Tibial artery (tissue), 4 donors: ENCODE measurements at places on chromosomes 16 and 17.

GRCh38 chr16:85954927-85955519 is 56.1 kb downstream of the IRF8 start:
- H3K36me3 ChIP-seq: no peaks in the 10 kb centered on the region
- H3K27ac ChIP-seq: no peak overlapping the region
- H3K4me1 ChIP-seq: no peaks in the 10 kb centered on the region

- no peak for DNase-seq
- peaks cover 11% of the 10 kb centered on the region for H3K36me3 ChIP-seq
- H3K4me3 ChIP-seq: no peak overlapping the region
- no peak overlapping the region for H3K27ac ChIP-seq
- H3K4me1 ChIP-seq: no peaks in the 10 kb centered on the region
These were observed 45.5 kb downstream of the OR1D5 start for GRCh38 chr17:3017936-3018335.

DNA sequence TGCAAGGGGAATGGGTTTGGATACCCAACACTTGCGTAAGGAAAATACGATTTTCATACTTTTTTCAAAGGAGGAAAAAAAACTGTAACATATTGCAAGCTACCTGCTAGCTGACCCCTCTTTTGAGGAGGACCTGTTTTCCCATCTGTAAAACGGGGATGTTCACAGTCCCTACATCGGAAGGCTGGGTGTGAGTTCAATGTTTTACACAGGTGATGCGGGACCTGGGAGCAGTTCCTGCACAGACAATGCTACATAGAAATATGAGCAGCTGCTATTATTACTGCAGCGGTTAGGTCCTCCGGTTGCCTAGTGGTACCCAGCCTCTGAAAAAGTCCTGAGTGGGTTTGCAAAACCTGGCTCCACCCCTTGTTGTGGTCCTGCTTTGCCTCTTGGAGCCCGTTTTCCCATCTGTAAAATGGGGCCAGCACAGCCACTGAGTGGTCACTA is 3.5 kb downstream of the SOCS1 start:
- H3K27me3 ChIP-seq: no peaks in the 10 kb centered on the region
- no peak overlapping the region for H3K27ac ChIP-seq
- no peaks in the 10 kb centered on the region for H3K36me3 ChIP-seq
- H3K4me1 ChIP-seq: peaks cover 19% of the 10 kb centered on the region
- no peak for DNase-seq

- no peak overlapping the region for H3K4me3 ChIP-seq
- no peaks in the 10 kb centered on the region for H3K4me1 ChIP-seq
- H3K27ac ChIP-seq: no peak overlapping the region
- DNase-seq: no peak
- H3K36me3 ChIP-seq: peaks cover 85% of the 10 kb centered on the region
These were observed 14.2 kb downstream of the C16orf90 start for GRCh38 chr16:3480901-3481695.

DNA sequence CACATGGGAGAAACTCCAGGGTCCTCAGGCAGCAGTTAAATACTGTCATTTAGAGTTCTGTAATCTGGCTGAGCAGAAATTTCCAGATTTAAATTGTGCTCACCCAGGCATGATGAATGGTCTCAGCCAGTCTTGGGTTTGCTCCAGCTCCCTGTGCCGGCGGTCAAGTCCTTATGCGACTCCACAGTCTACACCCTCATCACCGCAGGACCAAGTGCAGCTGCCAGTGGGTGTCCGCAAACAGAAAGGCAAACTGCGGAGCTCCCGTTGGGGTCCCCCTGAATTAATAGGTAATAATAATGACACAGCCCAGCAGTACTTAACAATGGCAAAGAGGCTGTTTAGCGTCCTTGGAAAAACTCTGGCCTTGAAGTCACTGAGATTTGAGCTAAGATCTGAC is 3.9 kb upstream of the CACNG4 start:
- peaks cover 55% of the 10 kb centered on the region for H3K27me3 ChIP-seq
- H3K4me1 ChIP-seq: no peaks in the 10 kb centered on the region
- no peak overlapping the region for H3K4me3 ChIP-seq
- DNase-seq: no peak
- H3K36me3 ChIP-seq: no peaks in the 10 kb centered on the region

DNA sequence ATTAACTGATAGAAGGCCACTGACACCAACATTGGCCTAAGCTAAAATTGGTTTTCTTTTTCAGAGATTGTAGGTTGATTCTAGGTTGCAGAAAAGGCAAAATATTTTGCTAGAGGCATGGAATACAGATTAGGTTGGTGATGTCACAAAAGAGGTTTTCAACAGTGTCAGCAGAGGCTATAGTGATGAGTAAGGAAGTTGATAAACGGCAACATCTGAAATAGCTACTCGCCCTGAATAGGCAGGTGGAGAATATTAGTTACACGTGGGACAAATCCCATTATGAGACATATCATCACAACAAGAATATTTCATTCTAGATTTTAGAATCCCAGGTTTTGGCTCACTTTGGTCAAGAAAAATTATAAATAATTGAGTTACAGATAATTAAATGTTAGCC is 1.5 kb upstream of the TOM1L1 start:
- peaks cover 8% of the 10 kb centered on the region for H3K4me1 ChIP-seq
- H3K27ac ChIP-seq: no peak overlapping the region
- H3K4me3 ChIP-seq: no peak overlapping the region

DNA sequence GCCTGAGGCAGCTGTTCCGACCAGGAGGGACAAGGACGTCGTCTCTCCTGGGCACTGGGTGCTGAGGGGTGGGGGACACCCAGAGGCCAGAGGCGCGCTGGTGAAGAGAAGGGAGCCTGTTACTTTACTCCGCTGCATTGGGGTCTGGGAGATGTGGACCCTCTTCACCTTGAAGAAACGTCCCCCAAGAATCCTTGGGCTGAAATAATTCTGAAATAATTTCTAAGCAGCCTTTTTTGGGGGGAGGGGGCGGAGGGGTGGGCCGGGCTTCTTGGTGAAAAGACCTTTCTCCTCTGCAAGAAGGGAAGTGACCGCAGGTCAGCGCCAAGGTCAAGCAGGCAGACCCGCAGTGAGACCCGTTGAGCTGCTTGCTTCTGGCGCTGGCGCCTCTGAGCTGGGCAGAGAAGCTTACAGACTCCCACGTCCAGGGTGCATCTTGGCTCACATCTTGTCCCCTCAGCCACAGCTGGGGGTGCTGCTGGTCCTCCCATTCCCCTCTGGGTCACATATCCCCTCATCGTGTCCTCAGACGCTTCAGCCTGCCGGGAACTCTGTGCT is 1.1 kb downstream of the SYT17 start:
- no peak for DNase-seq
- no peak overlapping the region for H3K27ac ChIP-seq
- no peaks in the 10 kb centered on the region for H3K27me3 ChIP-seq
- peaks cover 17% of the 10 kb centered on the region for H3K4me1 ChIP-seq
- no peaks in the 10 kb centered on the region for H3K36me3 ChIP-seq
- H3K4me3 ChIP-seq: peak overlapping the region; percentile 38

GRCh38 chr17:16459855-16460550 is 32.0 kb downstream of the LRRC75A start:
- no peak for DNase-seq
- H3K27ac ChIP-seq: no peak overlapping the region
- no peaks in the 10 kb centered on the region for H3K4me1 ChIP-seq

GRCh38 chr16:24123275-24123674 is 132.9 kb upstream of the CACNG3 start:
- H3K27me3 ChIP-seq: no peaks in the 10 kb centered on the region
- no peak overlapping the region for H3K4me3 ChIP-seq
- DNase-seq: no peak
- H3K27ac ChIP-seq: no peak overlapping the region
- no peaks in the 10 kb centered on the region for H3K4me1 ChIP-seq

- H3K4me1 ChIP-seq: peaks cover 6% of the 10 kb centered on the region
- no peak overlapping the region for H3K27ac ChIP-seq
- no peak overlapping the region for H3K4me3 ChIP-seq
- DNase-seq: no peak
- no peaks in the 10 kb centered on the region for H3K36me3 ChIP-seq
These were observed 904 bp downstream of the SLC6A2 start for GRCh38 chr16:55656691-55657092.

DNA sequence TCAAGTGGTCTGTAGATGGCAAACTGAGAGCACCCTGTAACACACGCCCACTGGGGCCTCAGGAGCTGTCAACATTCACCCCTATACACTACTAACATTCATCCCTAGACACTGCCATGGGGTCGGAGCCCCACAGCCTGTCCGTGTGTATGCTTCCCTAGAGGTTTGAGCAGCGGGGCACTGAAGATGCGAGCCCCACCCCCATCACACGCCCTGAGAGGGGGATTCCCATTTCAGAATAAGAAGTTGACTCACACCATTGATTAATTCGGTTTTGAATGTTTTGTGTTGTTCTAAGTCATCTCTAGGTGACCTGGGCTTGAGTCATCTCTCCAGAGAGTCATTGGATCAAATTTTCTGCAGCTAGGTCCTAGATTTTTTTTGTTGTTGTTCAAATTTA is 37.3 kb upstream of the MMD start:
- no peaks in the 10 kb centered on the region for H3K4me1 ChIP-seq
- DNase-seq: no peak
- no peak overlapping the region for H3K4me3 ChIP-seq
- H3K27me3 ChIP-seq: peaks cover 2% of the 10 kb centered on the region

DNA sequence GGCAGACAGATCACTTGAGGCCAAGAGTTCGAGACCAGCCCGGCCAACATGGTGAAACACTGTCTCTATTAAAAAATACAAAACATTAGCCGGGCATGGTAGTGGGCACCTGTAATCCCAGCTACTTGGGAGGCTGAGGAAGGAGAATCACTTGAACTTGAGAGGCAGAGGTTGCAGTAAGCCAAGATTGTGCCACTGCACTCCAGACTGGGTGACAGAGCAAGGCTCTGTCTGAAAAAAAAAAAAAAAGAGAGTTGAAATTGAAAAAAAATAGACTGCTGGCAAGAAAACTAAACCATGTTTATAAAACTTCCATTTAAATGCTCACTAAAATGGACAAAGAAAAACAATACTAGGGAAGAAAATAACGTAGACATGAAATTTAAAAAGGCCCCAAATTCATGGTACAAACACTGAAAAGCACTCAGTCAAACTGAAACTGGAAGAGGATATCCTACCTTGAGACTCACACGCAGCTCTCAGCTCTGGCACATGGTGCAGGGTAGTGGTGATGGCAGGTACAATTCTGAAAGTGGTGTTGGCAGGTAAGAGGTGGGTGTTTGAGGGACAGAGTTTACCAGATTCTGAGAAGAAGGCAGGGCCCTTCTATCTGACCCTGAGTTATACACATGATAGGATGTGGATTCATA is 19.3 kb downstream of the CNTROB start:
- H3K4me1 ChIP-seq: no peaks in the 10 kb centered on the region
- H3K27ac ChIP-seq: no peak overlapping the region
- H3K36me3 ChIP-seq: peaks cover 32% of the 10 kb centered on the region
- DNase-seq: no peak
- no peaks in the 10 kb centered on the region for H3K27me3 ChIP-seq

DNA sequence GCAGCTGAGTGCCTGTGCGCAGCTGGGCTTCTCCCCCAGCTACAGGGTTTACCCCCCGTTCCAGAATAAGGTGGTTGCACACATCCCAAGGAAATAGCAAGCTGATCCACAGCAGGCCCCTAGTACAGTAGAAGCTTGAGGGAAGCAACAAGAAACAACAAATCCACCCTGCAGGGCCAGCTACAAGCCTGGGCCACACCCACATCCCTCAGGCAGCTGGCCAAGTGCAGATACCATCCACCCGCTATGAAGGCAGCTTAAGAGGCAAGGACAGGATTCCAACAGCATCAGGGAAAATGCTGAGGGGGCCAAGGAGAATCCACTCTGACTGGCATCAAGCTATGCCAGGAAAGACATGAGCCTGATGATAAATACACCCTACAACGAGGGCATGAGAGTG is 66.9 kb upstream of the RCVRN start:
- peaks cover 3% of the 10 kb centered on the region for H3K4me1 ChIP-seq
- H3K36me3 ChIP-seq: no peaks in the 10 kb centered on the region
- H3K27ac ChIP-seq: no peak overlapping the region
- H3K4me3 ChIP-seq: no peak overlapping the region
- peak; percentile 81 for DNase-seq

GRCh38 chr17:27518545-27519521 is 62.6 kb downstream of the KSR1 start:
- no peaks in the 10 kb centered on the region for H3K4me1 ChIP-seq
- no peaks in the 10 kb centered on the region for H3K36me3 ChIP-seq
- H3K27me3 ChIP-seq: no peaks in the 10 kb centered on the region
- H3K4me3 ChIP-seq: no peak overlapping the region

DNA sequence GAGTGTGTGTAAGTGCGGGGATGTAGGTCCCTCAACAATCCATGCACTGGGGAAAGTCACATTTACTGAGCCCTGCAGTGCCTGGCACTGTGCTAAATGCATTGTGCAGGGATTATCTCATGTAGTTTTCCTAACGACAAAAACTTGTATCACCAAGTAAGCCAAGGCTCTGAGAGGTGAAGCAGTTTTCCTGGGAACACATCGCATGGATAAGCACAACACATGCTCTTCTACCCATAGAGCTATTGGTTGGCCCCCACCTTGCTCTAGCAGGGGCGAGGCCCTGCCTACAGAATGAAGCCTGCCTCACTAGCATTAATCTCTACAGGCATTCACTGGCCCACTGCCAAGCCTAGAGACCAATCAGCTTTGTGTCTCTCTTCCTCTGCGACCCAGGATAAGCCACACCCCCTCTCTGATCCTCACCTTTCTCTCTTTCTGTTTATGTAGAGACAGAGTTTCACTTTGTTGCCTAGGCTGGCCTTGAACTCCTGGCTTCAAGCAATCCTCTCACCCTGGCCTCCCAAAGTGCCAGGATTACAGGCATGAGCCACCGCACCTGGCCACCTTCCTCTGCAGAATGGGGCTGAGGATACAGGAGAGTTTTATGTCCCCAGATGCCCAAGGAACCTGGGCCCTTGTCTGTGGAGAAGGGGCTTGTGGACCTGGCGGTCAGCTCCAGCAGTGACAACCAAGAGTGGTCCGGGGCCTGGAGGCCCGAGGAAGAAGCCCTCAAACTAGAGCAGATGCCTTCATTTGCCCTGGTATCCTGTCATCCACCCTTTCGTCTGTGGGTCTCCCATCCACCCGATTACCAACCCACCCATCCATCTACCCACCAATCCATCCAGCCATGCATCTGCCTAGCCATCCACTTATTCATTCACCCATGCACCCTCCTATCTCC is 12.8 kb downstream of the CDH16 start:
- H3K4me3 ChIP-seq: no peak overlapping the region
- no peaks in the 10 kb centered on the region for H3K36me3 ChIP-seq
- H3K27me3 ChIP-seq: no peaks in the 10 kb centered on the region
- H3K27ac ChIP-seq: peak overlapping the region; percentile 91

DNA sequence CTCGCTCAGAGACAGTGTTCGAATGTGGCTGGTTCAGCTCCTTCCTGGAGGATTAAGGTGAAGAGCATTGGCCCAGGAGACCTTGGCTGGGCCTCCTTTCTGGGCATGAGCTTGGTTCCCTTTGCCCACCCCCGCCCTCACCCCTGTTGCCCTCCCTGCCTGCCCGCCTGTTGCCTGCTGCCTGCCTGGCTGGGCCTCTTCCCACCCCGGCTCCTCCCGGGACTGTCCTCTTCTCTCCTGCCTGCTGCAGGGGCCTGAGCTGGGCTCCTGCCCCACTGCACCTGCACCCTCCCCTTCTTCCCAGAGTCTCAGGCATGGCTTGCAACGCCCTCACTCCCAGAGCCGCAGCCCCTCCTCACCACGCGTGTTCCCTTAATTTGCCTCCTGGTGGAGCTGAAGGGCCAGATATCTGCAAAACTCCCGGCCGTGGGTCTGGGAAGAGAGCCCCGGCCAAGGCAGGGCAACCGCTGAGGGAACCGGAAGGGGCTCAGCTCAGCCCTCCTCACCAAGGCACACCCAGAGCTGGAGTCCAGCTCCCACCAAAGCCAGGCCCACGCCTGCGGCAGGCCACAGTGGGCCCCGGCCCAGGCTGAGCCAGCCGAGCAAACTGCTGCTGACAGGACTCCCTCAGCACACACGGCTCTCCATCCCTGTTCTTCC is 31.2 kb downstream of the MNT start:
- H3K4me3 ChIP-seq: no peak overlapping the region
- no peak overlapping the region for H3K27ac ChIP-seq
- no peaks in the 10 kb centered on the region for H3K4me1 ChIP-seq
- no peak for DNase-seq
